ENCODE measurements at places on chromosomes 7 and 10. TPM values are rescaled to one million over a fixed set of nuclear protein-coding genes. Genes with fewer than 3 reads are reported as not detected.

GRCh38 chr10:103125323-103126267 is 67.5 kb downstream of the NT5C2 start:
- no peak overlapping the region for H3K4me3 ChIP-seq
- peaks cover 7% of the 10 kb centered on the region for H3K4me1 ChIP-seq
- peak; percentile 80 for DNase-seq
- no peaks in the 10 kb centered on the region for H3K36me3 ChIP-seq

GRCh38 chr7:36811807-36812206 is 87.5 kb upstream of the AOAH start:
- no peaks in the 10 kb centered on the region for H3K4me1 ChIP-seq
- no peak overlapping the region for H3K4me3 ChIP-seq
- H3K27ac ChIP-seq = no peak overlapping the region
- peak; percentile 26 for DNase-seq

- no peak overlapping the region for H3K4me3 ChIP-seq
- DNase-seq = peak; percentile 59
- no peaks in the 10 kb centered on the region for H3K27me3 ChIP-seq
- H3K27ac ChIP-seq = no peak overlapping the region
- H3K4me1 ChIP-seq = no peaks in the 10 kb centered on the region
- no peaks in the 10 kb centered on the region for H3K36me3 ChIP-seq
Measured at GRCh38 chr7:17289074-17289645, 9.3 kb upstream of the AHR start.

The HNRNPA2B1 gene
- 415 TPM for total RNA-seq

DNA sequence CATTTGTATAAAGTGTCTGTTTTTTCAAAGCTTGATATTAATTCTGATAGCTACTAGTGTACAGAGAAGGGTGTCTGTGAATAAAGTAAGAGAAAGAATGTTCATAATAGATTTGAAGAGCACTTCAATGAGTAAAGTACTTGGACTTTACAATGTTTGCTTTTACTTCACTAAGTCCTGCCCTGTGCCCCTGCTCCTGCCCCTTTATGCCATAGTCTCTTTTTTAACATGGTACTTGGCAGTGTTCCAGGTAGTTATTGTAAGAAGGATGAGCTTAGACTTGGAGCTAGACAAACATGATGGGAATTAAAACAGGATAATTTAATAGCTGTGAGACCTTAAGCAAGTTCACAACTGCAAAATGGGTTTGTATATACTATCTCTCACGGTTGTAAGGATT is 41.0 kb downstream of the ZEB1 start:
- no peak overlapping the region for H3K27ac ChIP-seq
- H3K36me3 ChIP-seq = no peaks in the 10 kb centered on the region
- H3K27me3 ChIP-seq = no peaks in the 10 kb centered on the region
- no peak overlapping the region for H3K4me3 ChIP-seq
- peaks cover 3% of the 10 kb centered on the region for H3K4me1 ChIP-seq

- DNase-seq = no peak
- no peak overlapping the region for H3K4me3 ChIP-seq
- no peak overlapping the region for H3K27ac ChIP-seq
- no peaks in the 10 kb centered on the region for H3K27me3 ChIP-seq
- no peaks in the 10 kb centered on the region for H3K36me3 ChIP-seq
Measured at GRCh38 chr7:47715631-47716068, 133.7 kb upstream of the TNS3 start.

The MAGI2 gene
- 5.8 TPM for total RNA-seq

DNA sequence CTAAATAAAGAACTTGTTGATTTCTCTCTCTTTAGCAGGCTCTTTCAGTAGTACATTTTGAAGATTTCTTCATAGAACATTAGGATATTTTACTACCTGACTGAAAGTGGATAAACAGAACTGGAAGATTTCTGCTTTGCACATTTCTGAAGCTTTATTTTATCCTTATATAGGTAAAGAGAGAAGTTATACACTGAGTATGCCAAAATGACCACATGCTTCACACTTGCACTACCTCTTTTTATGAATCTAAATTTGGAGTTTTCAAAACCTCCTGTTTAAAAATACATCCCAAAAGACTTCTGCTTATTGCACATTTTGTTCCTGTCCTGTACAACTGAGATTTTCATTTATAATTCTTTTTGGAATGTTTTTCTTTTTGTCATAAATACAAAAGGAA is 197.4 kb upstream of the PRPS1L1 start:
- H3K4me1 ChIP-seq = no peaks in the 10 kb centered on the region
- DNase-seq = no peak
- no peaks in the 10 kb centered on the region for H3K36me3 ChIP-seq
- no peak overlapping the region for H3K4me3 ChIP-seq
- no peaks in the 10 kb centered on the region for H3K27me3 ChIP-seq

DNA sequence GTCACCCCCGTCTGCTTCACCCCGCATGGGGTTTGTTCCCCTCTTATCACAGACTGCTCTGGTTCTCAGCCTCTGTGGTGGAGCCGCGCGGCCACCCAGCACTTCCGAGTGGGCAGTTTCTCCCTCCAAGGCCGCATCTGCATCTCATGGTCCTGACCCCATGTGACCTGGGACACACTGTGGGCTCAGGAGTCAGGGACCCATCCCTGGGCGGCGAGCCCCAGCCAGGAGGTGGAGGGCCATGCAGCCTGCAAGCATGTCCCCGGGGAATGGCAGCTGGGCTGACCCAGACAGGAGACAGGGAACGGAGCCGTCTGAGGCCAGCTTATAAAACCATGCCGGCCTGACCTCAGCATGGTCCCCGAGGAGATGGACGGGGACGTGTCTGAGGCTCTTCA is 25.2 kb upstream of the TTYH3 start:
- no peak overlapping the region for H3K27ac ChIP-seq
- H3K36me3 ChIP-seq = no peaks in the 10 kb centered on the region
- H3K27me3 ChIP-seq = no peaks in the 10 kb centered on the region
- no peaks in the 10 kb centered on the region for H3K4me1 ChIP-seq
- DNase-seq = no peak

- no peaks in the 10 kb centered on the region for H3K36me3 ChIP-seq
- H3K4me1 ChIP-seq = no peaks in the 10 kb centered on the region
- H3K4me3 ChIP-seq = no peak overlapping the region
- H3K27ac ChIP-seq = no peak overlapping the region
Measured at GRCh38 chr7:116828281-116828680, 34.1 kb upstream of the CAPZA2 start.

GRCh38 chr7:157250605-157251228 is 86.1 kb upstream of the DNAJB6 start:
- peaks cover 24% of the 10 kb centered on the region for H3K36me3 ChIP-seq
- H3K27me3 ChIP-seq = no peaks in the 10 kb centered on the region
- no peaks in the 10 kb centered on the region for H3K4me1 ChIP-seq
- no peak overlapping the region for H3K4me3 ChIP-seq
- H3K27ac ChIP-seq = no peak overlapping the region

GRCh38 chr10:100043344-100043743 is 33.6 kb upstream of the DNMBP start:
- no peaks in the 10 kb centered on the region for H3K27me3 ChIP-seq
- no peak for DNase-seq
- peaks cover 3% of the 10 kb centered on the region for H3K4me1 ChIP-seq
- H3K27ac ChIP-seq = no peak overlapping the region

DNA sequence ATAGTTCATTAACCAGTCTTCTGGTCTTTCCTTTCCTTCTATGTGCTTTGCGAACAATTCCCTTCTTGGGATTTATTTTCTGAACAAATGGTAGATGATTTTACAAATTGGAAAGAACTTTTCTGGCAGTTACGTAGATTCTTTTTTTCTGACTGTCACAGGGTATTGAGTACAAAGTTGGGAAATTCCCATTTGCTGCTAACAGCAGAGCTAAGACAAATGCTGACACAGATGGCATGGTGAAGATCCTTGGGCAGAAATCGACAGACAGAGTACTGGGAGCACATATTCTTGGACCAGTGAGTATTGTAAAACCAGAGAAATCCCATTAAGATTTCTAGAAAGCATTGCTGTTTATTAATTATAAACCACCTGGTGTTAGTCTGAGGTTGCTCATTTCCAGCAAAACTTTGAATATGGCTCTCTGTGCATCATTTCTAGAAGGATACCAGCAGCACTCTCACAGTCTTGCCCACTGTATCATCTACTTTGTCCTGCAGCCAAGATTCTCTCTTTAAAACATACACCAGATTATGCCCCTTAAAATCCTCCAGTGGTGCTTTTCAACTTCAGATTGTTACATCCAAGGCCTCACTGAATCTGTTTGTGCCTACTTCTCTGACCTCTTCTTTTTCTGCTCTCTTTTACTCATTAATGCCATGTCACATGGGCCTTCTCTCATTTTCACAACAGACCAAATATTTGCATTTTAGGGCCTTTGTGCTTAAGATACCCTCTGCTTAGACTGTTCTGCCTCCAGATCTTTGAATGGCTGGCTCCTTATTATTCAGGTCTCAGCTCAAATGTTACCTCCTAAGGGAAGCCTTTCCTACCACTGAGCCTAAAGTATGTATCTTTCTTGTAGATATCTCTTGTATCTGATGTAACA is 27.0 kb downstream of the DLD start:
- H3K36me3 ChIP-seq = peaks cover 38% of the 10 kb centered on the region
- no peaks in the 10 kb centered on the region for H3K27me3 ChIP-seq
- no peak overlapping the region for H3K27ac ChIP-seq
- no peaks in the 10 kb centered on the region for H3K4me1 ChIP-seq

- no peak for DNase-seq
- H3K27ac ChIP-seq = no peak overlapping the region
- no peaks in the 10 kb centered on the region for H3K4me1 ChIP-seq
- no peaks in the 10 kb centered on the region for H3K36me3 ChIP-seq
- H3K27me3 ChIP-seq = peaks cover 3% of the 10 kb centered on the region
- no peak overlapping the region for H3K4me3 ChIP-seq
Measured at GRCh38 chr7:78039790-78040776, 241.5 kb downstream of the PHTF2 start.

- H3K36me3 ChIP-seq = no peaks in the 10 kb centered on the region
- no peak for DNase-seq
- H3K4me1 ChIP-seq = peaks cover 4% of the 10 kb centered on the region
- no peaks in the 10 kb centered on the region for H3K27me3 ChIP-seq
- no peak overlapping the region for H3K27ac ChIP-seq
- no peak overlapping the region for H3K4me3 ChIP-seq
Measured at GRCh38 chr7:92839901-92840300, 3.5 kb upstream of the CDK6 start.

The CLDN3 gene
- 0.68 TPM for total RNA-seq

DNA sequence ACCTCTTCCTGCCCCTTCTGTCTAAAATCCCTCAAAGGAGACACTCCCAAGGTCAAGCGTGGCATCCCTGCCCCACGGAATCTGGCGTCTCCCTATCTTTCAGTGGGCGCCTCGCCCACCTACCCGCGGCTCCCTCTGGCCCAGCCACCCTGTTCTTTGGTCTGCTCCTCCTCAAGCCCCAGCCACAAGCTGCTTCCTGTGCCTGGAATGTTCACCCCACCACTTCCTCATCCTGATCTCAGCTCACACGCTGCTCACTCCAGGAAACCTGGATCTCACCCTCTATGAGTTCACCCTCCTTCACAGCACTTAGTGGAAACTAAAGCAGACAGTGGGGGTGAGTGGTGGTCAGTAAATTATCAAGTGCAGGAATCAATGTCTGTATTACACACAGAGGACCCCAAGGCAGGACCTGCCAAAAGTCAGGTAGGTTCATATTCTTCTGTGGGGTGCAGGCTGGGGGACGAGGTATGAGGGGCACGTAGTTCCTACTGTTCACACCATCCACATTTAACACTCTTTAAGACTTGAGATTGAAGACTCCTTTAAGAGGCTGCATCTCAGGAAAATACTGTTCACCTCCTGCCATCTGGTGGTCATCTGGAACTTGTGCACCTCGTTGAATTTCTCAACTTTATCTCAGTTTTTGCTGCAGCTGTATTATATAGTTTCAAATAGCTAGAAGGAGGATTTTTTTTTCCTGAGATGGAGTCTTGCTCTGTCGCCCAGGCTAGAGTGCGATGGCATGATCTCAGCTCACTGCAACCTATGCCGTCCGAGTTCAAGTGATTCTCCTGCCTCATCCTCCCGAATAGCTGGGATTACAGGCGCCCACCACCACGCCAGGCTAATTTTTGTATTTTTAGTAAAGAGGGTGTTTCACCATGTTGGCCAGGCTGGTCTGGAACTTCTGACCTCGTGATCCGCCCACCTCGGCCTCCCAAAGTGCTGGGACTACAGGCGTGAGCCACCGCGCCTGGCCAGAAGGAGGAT is 166.6 kb downstream of the ARHGAP21 start:
- H3K27ac ChIP-seq = no peak overlapping the region
- no peak overlapping the region for H3K4me3 ChIP-seq
- DNase-seq = peak; percentile 64
- H3K27me3 ChIP-seq = no peaks in the 10 kb centered on the region

DNA sequence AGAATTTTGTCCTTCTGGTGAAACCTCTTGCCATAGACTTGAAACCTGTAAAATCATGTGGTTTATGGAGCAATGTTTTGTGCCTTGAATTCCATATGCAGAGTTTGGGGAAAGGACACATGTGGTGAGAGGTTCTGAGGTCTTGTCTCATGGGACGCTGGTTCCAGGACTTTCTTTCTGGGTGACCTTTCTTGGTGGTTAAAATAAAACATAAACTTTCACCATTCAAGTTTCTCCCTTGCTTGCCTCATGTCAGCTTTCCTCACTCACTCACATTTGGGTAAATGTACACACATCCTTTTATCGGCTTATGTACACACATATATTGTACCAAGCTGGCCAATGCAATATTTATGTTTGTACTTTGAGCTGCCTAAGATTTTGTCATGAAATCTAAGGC is 144.9 kb upstream of the CELF2 start:
- peaks cover 40% of the 10 kb centered on the region for H3K4me1 ChIP-seq
- no peak for DNase-seq
- H3K4me3 ChIP-seq = no peak overlapping the region
- H3K27ac ChIP-seq = peak overlapping the region; percentile 94

DNA sequence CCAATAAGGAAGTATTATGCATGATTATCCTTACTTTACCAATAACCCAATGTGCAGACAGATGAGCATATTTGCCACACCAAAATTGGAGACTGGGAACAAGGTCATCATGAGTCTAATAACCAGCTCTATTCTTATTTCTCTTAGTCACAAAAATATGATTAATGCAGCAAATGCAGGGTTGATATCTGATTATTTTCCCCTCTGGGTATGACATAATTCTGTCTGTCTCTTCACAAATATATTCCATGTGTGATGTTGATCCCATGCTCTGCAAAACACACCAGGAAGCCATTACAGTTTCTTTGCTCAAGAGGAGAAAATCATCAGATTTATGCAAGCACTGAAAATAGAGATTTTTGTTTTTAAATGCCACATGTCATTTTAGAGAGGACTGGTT is 196.5 kb upstream of the DGKB start:
- no peak overlapping the region for H3K4me3 ChIP-seq
- H3K4me1 ChIP-seq = no peaks in the 10 kb centered on the region

The ZNF804B gene
- not detected for total RNA-seq

The PRKCQ gene
- 1.9 TPM for total RNA-seq

DNA sequence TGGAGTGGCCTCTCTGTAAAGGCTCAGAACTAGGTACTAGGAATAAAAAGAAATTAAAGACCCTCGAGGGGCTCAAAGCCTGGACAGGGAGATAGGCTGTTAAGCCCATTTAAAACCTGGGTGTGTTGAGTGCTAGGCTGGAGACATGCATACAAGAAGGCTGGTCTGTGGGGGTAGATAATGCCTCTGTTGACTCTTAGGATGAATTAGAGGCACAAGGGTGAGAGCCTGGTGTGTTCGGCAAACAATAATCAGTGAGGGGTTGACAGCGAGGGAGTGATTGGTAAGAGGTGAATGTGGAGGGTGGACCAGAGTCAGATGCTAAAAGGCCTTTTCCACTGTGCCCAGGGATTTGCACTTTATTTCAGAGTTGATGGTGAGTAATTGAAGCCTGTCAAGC is 12.7 kb downstream of the GSTO2 start:
- H3K36me3 ChIP-seq = no peaks in the 10 kb centered on the region
- H3K4me1 ChIP-seq = no peaks in the 10 kb centered on the region
- DNase-seq = no peak
- no peaks in the 10 kb centered on the region for H3K27me3 ChIP-seq
- H3K4me3 ChIP-seq = no peak overlapping the region
- no peak overlapping the region for H3K27ac ChIP-seq
